Neuronal stem cell (in vitro differentiated cells): ENCODE measurements at places on chromosomes 16 and 17.

GRCh38 chr17:56325313-56326000, 172.2 kb downstream of the ANKFN1 start:
- peaks cover 3% of the 10 kb centered on the region for H3K27me3 ChIP-seq
- no peak overlapping the region for H3K4me3 ChIP-seq
- no peaks in the 10 kb centered on the region for H3K36me3 ChIP-seq
- peaks cover 11% of the 10 kb centered on the region for H3K4me1 ChIP-seq
- DNase-seq: no peak

DNA sequence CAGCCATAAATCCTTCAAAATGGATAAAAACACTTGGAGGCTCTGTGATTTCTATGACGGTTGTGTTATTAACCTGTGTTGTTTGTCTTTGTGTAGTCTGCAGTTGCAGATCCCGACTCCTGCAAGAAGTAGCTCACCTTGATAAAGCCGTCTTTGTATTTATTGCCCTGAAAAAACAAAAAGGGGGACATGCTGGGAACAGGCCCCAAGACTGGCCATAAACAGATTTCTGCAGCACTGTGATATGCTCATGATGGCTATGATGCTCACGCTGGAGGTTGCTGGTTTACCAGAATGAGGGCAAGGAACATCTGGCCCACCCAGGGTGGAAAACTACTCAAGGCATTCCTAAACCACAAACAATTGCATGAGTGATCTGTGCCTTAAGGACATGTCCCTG, 71.0 kb downstream of the LGALS9 start:
- H3K27me3 ChIP-seq: no peaks in the 10 kb centered on the region
- H3K36me3 ChIP-seq: no peaks in the 10 kb centered on the region
- H3K4me1 ChIP-seq: no peaks in the 10 kb centered on the region
- H3K27ac ChIP-seq: no peak overlapping the region
- DNase-seq: no peak

DNA sequence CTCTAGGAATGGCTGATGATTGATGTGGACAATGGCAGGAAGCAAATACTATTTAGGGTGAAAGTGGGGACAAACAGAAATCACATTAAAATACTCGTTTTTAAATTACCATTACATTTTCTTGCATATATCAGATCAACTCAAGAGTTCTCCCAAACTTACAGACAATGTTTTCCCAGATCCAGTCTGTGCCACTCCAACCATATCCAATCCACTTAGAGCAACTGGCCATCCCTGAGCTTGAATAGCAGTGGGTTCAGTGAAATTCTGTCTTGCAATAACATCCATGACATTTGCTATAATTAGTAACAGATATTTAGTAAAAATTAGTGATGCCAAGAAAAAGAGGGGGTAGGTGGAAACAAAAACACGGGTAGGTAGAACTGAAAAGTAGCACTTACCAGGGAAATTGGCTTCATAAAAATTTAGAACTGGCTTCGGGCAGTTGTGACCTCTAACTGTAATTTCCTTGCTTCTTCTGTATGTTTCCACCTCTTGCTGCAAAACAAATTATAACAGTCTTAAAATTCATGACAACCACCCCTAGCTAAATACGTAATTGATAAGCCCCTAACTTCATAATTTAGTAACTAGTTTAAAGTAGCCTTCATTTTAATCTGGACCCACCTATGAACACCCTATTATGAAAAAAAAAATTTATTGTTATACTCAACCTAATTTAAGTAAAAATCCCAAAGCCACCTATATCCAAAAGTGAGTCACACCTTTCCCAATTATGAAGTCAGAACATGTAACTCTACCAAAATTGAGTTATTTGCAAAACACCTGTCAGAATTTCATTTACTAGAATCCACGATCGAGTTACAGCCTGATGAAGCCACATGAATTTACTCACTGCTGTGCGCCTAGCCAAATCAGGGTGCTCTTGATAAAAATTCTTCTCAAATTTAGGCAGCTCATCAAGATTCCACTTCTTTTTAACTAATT, 2.0 kb downstream of the DDX5 start:
- peaks cover 41% of the 10 kb centered on the region for H3K36me3 ChIP-seq
- no peak overlapping the region for H3K4me3 ChIP-seq
- no peaks in the 10 kb centered on the region for H3K27me3 ChIP-seq
- H3K27ac ChIP-seq: no peak overlapping the region
- peaks cover 11% of the 10 kb centered on the region for H3K4me1 ChIP-seq

DNA sequence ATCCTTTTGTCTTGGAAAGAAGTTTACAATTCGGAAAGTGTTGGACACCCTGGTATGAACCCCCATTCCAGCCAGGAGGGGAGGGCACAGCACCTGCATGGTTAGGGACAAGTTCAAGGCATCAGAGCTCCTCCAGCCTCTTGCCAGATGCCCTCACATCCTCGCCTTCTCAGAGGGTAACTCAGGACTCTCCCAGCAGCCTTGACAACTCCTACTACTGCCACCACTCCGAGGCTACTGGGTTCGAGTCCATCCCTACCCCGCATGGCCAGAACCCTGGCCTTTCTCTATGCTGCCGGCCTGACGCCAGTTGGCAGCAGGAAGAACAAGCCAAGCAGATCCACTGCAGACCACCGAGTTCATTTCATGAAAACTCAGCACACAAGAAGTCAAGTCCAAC, 34.1 kb downstream of the AXIN2 start:
- DNase-seq: no peak
- no peak overlapping the region for H3K4me3 ChIP-seq
- H3K4me1 ChIP-seq: peaks cover 25% of the 10 kb centered on the region
- no peak overlapping the region for H3K27ac ChIP-seq
- no peaks in the 10 kb centered on the region for H3K27me3 ChIP-seq

DNA sequence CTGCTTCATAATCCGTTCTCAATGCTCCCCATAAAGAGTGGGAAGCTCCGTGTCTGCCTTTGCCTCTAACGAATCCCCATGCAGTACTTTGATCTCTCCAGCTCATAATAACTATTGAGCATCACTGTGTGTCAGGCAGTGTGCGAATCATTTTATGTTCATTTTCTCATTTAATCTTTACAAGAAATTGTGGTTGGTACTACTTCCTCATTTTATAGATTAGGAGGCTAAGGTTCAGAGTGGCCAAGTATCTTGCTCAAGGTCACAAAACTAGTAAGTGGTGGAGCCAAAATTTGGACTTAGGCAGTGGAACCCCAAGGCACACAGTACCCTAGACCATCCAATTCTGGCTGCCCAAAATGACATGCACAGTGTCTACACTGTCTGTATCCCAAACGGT, 44.8 kb downstream of the ABCC12 start:
- H3K27me3 ChIP-seq: no peaks in the 10 kb centered on the region
- no peaks in the 10 kb centered on the region for H3K36me3 ChIP-seq
- H3K4me3 ChIP-seq: no peak overlapping the region
- peaks cover 3% of the 10 kb centered on the region for H3K4me1 ChIP-seq

- DNase-seq: no peak
- H3K27me3 ChIP-seq: no peaks in the 10 kb centered on the region
- H3K27ac ChIP-seq: no peak overlapping the region
- no peaks in the 10 kb centered on the region for H3K4me1 ChIP-seq
- no peaks in the 10 kb centered on the region for H3K36me3 ChIP-seq
These were observed 9.2 kb upstream of the CCL13 start for GRCh38 chr17:34347063-34347462.

DNA sequence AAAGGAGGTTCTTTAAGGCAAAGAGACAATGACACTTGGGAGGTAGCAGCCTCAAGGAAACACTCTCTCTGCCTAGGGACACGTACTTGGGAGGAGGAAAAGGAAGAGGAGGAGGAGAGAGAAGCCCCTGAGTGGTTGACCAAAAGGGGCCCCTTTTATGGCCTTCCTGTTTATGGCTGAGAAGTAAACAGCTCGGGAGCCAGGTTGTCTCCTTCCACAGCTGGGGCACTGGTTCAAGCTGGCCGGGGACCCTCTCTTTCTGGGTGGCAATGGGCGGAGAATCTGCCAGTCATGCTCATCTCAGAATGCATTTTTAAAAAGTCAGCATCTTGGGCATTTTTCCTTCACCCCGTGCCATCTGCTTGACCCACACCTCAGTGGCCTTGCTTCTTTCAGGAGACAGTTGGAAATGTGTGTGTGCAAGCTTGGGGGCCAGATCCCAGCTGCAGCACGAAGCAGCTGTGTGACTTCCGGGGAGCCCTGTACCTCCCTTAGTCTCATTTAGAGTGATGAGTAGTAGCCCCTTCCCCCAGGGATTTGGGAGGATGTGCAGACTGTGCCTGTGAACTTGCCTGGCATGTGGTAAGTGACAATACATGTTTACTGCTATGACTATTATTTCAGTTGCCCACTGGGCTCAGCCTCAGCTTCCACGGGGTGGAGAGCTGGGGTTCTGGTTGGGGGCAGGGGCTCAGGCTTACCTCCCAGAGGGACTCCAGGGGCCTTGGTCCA, 33.8 kb upstream of the SALL1 start:
- no peak overlapping the region for H3K4me3 ChIP-seq
- H3K27ac ChIP-seq: no peak overlapping the region
- H3K4me1 ChIP-seq: peaks cover 16% of the 10 kb centered on the region
- DNase-seq: no peak
- H3K27me3 ChIP-seq: no peaks in the 10 kb centered on the region
- H3K36me3 ChIP-seq: no peaks in the 10 kb centered on the region

GRCh38 chr16:75296606-75297005, 45.2 kb upstream of the BCAR1 start:
- no peak for DNase-seq
- H3K27me3 ChIP-seq: no peaks in the 10 kb centered on the region
- peaks cover 84% of the 10 kb centered on the region for H3K36me3 ChIP-seq
- H3K4me1 ChIP-seq: peaks cover 9% of the 10 kb centered on the region
